ENCODE measurements at places on chromosomes 4 and X. TPM values are rescaled to one million over a fixed set of nuclear protein-coding genes. Genes with fewer than 3 reads are reported as not detected.

REELD1 gene
- not detected for total RNA-seq

TACR3 gene
- not detected for total RNA-seq

NEXMIF gene
- total RNA-seq, result not detected

AMTN gene
- not detected for total RNA-seq

BBS12 gene
- 10.9 TPM for total RNA-seq

WDFY3 gene
- 52.7 TPM for total RNA-seq

CENPVL1 gene
- total RNA-seq, result not detected

SLBP gene
- 58.2 TPM for total RNA-seq

FGG gene
- total RNA-seq, result not detected

HAND2 gene
- total RNA-seq, result 0.73 TPM

CDS1 gene
- under 0.01 TPM for total RNA-seq

GPC3 gene
- total RNA-seq, result under 0.01 TPM

DTHD1 gene
- total RNA-seq, result not detected

PABPC1L2A gene
- total RNA-seq, result not detected

IBSP gene
- not detected for total RNA-seq

PWWP3B gene
- not detected for total RNA-seq

IL21 gene
- total RNA-seq, result not detected

ENPP6 gene
- not detected for total RNA-seq

FREM3 gene
- total RNA-seq, result not detected

MAB21L2 gene
- not detected for total RNA-seq

GPRASP3 gene
- 2.8 TPM for total RNA-seq

CD40LG gene
- total RNA-seq, result not detected

FAAH2 gene
- total RNA-seq, result not detected

S100P gene
- total RNA-seq, result not detected

CXXC4 gene
- total RNA-seq, result under 0.01 TPM

GRPR gene
- 0.33 TPM for total RNA-seq

RTL9 gene
- under 0.01 TPM for total RNA-seq

MAGEA8 gene
- total RNA-seq, result not detected

ART3 gene
- total RNA-seq, result 3.3 TPM

CSTF2 gene
- 25.0 TPM for total RNA-seq
